Activated T-cell treated with anti-CD3 and anti-CD28 coated beads for 4 hours (primary cell): ENCODE measurements at places on chromosomes 3 and 15.

GRCh38 chr15:75725719-75726607, 13.3 kb upstream of the CSPG4 start:
- no peak for DNase-seq

- no peak for DNase-seq
Observed at GRCh38 chr3:17091910-17092582, 207.3 kb downstream of the PLCL2 start.

DNA sequence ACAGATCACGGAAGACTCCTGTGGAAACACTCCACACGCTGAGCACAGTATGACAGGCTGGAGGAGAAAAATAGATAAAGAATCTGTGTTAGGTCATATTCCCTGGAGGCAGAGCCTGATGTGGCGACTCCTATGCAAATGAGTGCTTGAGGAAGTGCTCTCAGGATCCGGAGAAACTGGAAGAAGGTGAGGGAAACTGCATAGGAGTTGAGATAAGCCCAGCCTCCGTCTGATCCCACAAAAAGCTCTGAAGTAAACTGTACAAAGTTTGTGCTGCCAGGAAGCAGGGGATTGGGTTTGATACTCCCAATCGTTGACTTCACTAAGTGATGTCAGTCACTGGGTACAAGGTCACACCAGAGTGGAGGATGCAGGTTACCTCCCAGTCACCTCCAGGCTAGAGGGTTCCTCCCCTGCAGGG, 33.4 kb downstream of the OSBPL10 start:
- no peak for DNase-seq

GRCh38 chr15:27028858-27029477, 58.0 kb downstream of the GABRG3 start:
- DNase-seq = no peak
